ENCODE measurements at places on chromosomes 16 and 17.

- DNase-seq = no peak
These were observed 614.6 kb upstream of the CDH5 start for GRCh38 chr16:65751622-65752521.

DNA sequence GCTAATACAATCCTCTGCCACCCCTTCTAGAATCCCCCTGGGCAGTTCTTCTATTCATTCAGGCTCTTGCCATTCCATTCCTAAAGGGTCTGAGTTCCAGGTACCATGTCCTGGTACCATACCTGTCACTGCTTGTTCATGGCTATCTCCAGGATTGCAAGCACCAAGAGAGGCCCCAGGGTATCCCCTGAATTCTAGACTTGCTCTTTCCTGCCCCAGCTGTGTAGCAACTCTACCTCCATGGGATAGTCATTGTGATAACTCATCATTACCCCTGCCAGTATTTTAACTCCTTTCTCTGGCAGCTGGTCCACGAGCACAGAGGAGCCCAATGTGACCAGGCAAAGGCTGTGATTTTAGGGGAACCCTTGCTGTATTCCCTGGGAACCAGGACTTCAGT is 143.7 kb upstream of the CDH5 start:
- DNase-seq = no peak

DNA sequence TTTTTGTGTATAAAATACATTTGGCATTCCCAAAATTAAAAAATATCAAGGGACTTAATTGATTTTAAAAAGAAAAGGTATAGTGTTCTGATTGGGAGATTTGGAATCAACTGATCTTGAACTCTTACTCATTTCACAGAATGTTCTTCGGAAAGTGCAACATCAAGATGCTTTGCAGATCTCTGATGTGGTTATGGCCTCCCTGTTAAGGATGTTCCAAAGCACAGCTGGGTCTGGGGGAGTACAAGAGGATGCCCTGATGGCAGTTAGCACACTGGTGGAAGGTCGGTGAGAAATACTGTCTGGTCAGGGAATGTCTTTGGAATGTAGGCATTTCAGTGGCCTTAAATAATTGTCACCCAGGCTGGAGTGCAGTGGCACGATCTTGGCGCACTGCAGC is 19.5 kb upstream of the TBKBP1 start:
- DNase-seq = no peak

GRCh38 chr17:79927688-79928501 is 88.7 kb upstream of the CBX4 start:
- no peak for DNase-seq

DNA sequence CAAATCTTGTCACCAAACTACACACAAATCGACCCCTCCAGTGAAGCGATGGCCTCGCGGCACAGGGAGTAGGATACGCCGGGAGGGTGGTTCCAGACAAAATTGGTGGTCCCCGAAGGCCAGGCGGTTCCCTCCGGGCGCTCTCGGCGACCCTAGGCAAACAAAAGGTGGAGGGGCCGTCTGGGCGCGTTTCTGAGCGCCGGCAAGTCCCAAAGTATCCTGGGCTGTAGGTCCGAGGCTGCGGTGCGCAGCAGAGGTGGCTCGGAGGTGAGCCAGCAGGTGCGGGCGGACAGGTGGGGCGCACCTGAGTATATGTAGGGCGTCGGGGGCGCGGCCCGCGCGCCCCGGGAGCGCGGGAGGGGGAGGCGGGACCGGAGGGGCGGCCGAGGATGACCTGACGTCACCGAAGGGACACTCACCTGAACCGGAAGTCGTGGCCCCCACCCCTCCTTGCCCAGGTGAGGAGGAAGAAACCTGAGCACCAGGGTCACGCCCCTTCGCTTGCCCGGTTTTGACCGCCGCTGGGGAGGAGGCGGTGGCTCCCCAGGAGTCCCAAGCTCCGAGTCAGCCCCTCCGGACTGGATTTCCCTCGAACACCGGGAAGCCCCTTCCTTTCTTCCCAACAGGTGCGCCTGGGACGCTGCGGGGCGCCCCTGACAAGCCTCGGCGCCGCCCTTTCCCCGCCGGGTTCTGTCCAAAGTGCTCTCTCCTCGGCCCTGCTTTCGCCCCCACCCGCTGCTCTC is at the start of gene CLDN7:
CLDN7 (minus strand) TSS at position 287 of the 743 bp plus-strand sequence. CDS start 435 bp downstream, outside the sequence.
- no peak for DNase-seq

- DNase-seq = no peak
These were observed 24.2 kb downstream of the B9D1 start for GRCh38 chr17:19338031-19338990.

DNA sequence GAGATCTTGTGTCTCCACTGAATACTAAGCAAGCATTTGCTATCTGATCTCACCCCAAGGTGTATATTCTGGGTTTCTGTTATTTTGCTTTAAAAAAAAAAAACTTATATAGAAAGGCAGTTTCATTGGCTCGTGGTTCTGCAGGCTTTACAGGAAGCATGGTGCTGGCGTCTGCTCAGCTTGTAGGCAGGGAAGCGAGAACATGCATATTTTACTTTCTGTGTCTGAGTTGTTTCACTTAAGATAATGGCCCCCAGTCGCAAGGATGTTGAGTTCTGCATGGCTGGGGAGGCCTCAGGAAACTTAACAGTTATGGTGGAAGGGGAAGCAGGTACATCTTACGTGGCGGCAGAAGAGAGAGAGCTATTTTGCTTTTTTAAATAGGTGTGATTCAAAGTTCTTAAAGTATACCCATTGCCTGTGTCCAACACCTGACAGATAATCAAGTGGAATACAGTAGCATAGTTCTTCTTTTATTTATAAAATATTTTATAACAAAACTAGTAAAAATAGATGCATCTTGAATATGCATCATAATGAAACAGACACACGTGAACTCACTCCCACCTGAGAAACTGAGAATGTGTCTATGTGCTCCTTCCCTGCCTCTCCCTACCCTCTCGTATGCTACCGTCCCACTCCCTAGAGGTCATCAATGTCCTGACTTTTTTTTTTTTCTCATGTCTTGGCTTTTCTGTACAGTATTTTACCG is 15.4 kb upstream of the ARHGAP17 start:
- no peak for DNase-seq

- DNase-seq = no peak
These were observed 64.5 kb upstream of the SEC14L1 start for GRCh38 chr17:77076124-77076830.

DNA sequence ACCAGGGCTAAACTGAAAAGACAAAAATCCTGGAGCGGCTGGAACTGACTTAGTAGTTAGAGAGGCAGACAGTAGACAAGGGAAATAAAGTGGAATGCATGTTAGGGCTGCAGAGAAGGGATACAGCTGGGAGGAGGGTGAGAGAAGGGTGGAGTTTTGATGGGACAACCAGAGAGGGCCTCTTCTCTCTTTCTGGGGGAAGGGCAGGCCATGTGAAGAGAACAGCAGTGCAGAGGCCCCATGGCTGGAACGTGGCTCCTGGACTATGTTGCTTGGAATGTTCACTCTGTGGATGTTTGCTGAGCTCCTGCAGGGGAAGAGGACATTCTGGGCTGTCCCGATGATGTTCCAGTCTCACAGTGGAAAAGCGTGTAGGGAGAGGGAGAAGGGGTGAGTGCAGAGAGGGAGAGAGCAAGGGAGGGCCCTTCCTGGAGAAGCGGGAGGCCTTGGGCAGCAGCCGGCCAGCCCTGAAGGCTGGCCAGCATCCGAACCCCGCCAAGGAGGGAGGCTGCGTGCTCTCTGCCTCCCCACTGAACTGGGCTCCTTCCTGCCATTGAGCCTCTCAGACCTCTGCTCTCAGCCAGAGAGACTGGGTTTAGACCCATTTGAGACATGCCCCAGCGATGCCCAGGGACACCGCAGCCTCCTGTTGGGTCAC is 33.1 kb upstream of the GSE1 start:
- no peak for DNase-seq

DNA sequence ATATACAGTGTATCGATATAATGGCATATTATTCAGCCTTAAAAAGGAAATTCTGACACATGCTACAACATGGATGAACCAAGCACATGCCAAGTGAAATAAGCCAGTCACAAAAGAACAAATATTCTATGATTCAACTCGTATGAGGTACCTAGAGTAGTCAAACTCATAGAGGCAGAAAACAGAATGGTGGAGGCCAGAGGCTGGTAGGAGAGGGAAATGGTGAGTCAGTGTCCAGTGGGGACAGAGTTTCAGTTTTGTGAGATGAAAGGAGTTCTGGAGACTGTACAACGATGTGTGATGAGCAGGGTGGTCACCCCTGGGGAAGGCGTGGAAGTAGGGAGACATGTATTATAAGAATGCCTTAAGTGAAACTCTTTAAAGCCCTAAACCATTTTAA is 39.9 kb downstream of the RNF157 start:
- DNase-seq = no peak

GRCh38 chr17:65588181-65588808 is 26.8 kb upstream of the AXIN2 start:
- DNase-seq = no peak

DNA sequence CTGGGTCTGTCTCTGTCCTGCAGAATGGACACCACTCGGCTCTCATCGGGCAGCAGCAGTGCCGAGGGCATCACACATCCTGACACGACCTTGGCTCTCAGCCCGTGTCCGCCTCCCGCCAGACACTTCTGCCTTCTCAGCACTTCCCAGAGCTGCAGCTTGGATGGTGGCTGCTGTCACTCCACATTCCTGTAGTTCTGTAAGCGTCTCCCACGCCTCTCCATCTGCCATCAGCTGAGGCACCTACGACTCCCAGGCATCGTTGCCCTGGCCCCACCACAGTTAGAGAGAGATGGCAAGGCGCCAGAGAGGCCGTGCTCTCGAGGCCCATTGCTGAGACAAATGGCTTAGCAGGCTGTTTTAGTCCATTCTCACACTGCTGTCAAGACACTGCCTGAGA is 195.9 kb upstream of the CHMP6 start:
- DNase-seq = no peak

GRCh38 chr17:40547079-40547784 is 18.0 kb downstream of the CCR7 start:
- no peak for DNase-seq
